ENCODE measurements at places on chromosomes 4 and X.

GRCh38 chrX:127259742-127260141, 440.2 kb downstream of the PRR32 start:
- no peak for DNase-seq

DNA sequence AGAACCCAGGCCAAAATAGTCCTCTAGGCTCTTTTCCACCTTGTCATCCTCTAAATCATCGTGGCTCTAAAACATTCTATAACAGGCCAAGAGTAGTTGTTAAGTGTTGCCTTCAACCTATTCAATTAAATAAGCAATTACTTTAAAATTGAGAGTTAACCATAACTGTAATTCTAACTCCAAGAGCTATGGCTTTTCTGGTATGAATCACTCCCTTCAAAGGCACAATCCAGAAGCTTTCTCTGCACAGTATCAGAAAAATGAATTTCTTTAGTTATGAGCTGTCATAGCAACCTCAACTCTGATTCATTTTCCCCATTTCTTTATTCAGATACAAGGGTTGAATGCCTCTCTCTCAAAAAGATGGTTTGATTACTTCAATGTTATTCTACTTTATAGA, 21.7 kb downstream of the INPP4B start:
- no peak for DNase-seq

DNA sequence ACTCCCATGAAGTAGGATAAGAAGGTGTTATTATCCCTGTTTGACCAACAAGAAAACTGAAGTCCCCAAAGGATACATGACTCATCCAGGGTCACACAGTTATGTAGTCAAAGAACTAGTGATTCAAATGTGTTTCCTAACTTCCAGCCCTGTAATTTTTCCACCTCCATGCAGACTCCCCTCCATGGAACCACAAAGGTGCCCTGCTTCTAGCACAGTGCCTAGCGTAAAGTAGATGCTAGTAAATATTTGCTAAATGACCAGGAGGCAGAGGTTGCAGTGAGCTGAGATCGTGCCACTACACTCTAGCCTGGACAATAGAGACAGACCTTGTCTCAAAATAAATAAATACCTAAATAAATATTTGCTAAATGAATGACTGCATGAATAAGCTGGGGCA, 55.8 kb downstream of the FRMPD3 start:
- DNase-seq, result no peak

- DNase-seq, result no peak
Observed at GRCh38 chr4:102322736-102323135, 22.5 kb downstream of the SLC39A8 start.

DNA sequence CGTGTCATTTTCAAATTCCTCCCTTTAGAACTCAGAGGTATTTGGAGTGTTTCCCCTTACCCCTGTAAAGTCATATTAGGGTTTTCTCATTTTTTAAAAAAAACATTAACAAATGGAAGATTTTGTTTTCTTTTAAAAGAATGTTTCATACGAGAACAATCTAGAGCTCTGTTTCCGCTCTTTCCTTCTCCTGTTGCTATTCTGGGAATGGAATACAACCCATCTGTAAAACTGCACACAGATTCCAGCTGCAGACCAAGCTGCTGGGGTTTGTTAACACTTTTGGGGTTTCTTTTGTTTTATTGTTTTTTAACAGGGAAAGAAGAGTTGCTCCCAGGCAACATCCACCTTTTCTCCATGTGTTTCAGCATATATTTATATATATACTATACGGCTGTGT, 61.3 kb downstream of the HCCS start:
- DNase-seq, result no peak

DNA sequence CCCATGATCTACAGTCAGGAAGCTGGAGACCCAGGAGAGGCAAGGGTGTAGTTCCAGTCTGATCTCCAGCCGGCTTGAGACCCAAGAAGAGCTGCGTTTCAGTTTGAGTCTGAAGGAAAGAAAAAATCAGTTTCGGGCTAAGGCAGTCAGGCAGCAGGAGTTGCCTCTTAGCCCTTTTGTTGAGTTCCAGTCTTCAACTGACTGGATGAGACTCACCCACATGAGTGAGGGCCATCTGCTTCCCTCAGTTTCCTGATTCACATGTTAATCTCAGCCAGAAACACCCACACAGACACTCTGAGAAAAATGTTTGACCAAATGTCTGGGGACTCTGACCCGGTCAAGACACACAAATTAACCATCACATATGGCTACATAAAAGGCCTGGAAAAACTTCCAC, 73.6 kb upstream of the ELOVL6 start:
- DNase-seq, result no peak

DNA sequence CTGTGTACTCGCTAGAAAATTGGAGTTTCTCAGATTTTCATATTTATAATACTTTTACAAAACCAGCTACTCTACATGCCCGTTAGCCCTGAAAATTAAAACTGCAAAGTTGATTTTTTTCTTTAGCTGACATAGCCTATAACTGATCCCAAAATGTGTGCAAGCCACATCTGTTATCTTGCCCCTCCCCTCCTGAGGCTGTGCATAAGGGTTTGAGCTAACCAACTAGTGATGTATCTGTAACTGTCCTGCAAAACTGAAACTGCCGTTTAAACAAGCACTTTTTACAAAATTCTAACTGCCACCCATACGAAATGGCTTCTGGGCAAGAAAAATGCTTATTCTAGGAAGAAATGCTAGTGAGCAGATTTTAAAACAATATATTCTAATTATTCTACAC, 59.1 kb downstream of the EDNRA start:
- DNase-seq, result no peak

DNA sequence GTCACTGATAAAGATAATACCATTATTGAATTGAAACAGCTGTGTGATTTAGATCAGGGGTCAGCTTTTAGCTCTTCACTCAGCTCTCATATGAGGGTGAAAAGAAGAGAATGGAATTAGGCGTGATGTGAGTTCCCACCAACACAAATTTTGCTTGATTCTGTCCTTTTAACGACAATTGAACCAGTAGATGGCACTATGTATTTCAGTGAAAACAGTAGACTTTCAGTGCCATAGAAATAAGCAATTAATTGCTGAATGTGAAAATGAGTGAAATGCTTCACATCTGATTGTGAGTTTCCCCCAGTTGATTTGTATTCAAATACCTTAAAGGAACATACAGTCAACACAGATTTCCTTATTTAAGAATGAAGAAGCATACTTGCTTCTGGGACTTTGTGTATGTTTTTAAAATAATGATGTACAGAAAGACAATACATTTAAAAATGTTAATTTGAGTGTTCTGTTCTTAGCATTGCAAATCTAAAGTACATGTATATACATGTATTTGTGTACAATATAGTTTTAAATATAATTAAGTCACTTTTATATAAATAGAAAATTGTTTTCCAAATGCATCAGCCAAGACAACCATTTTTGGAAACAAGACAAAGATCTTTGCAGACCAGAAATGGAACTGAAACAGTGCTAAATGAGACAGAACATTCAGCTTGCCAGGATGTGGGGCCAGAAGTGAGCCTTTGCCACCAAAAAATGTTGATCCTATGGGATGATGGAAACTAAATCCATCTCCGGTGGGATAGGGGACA, 178.8 kb downstream of the SNCA start:
- DNase-seq, result no peak
